ENCODE measurements at places on chromosomes 3 and 15.

DNA sequence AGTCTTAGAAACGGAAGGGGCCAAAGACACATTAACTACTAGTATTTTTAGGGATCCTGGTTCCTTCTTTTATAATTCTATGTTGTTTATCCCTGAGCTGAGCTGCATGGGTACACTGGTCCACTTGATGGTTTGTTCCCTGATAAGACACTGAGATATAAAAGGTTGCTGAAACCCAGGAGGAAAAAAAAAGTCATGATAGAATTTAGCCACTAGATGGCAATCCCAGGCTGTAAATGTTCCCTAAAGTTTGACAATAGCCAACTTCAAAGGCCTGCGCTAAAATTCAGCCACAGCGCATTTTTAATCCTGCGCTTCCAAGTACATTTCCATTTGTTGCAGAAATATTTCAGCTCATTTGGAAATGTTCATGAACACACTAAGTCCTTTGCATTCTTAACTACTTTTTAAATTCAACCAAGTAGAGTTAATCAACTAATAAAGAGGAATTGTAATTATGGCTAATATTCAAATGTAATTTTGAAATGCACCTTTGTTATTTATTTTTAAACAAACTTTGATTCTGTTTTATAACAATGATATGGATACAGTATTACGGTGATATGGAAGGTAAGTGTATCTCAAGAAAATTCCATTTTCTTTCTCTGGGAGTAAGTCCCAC is 249.3 kb upstream of the FEZF2 start:
- no peak for DNase-seq

GRCh38 chr3:63395960-63396359 is 117.9 kb downstream of the SYNPR start:
- no peak for DNase-seq

DNA sequence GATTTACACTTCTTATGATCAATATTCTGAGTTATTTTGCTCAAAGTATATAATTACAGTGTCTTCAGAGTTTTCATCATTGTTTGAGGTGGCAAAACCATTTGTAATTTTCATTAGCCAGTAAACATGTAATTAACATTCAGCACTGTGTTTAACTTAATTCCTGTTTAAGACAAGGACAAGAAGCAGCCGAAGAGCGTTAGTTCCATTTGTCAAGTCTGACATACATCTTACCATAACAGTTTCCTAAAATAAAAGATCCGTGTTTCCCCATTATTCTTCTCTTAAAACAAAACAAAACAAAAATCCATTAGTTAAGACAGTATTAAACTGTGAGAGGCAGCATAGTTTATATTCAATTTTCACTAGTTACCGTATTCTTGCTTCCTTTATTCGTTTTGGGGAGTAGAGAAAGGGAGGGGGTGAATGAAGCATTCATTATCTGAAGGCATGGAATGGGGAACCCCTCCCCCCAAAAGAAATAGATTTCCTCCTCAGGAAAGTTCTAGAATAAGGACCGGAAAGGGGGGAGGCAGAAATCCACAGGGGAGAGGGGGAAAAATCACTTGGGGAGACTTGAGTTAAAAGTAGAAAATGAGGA is 5.5 kb upstream of the NR2F2 start:
- DNase-seq, result no peak

GRCh38 chr3:126753191-126754160 is 49.4 kb downstream of the CHCHD6 start:
- DNase-seq, result no peak

DNA sequence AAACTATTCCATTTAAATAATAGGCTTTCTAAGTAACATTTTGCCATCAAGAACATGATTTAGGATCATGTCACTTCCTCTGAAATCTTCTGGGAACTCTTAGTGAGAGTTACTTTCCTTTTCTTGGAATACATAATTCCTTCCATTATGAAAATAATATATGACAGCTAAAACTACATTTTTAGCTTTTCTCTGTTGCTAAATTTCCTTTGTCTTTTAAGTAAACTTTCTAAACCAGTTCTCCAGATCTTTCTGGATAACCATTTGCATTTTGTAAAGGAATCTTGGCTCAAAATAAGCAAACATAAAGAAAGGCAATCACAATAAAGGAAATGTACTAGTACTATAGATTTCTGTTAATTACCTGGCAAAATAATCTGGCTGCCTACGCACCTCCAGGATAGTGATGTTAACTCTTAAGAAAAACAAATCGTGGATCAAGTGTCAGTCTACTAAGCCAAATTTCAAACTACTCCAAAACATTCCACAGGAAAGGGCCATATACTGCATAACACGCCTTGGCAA is 165.7 kb downstream of the ZNF385D start:
- no peak for DNase-seq

Measured in DMS79 (cell line).